Ecto neural progenitor cell (in vitro differentiated cells): ENCODE measurements at places on chromosomes 12 and 14.

DNA sequence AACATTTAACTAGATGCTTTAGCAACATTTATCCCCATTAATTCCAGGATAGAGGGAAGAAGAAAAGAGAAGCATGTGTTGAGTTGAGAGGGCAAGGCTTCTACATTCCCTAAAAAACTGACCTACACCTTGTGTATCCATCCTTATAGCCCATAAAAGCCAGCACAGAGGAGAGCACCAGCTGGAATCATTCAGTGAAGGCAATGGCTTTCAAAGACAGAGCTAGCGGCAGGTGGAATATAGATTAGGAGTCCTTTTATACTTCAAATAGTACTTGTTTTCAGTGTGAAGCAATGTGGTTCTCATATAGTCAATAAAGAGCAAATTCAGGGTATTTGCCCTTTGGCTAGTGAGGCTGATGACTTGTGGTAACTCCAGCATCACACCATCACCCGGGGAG is 94.4 kb downstream of the TBC1D30 start:
- no peak for DNase-seq

GRCh38 chr12:6790496-6791150 is 1.3 kb downstream of the CD4 start:
- DNase-seq = no peak

GRCh38 chr12:107282628-107283027 is 189.3 kb upstream of the CRY1 start:
- DNase-seq = peak; percentile 19

DNA sequence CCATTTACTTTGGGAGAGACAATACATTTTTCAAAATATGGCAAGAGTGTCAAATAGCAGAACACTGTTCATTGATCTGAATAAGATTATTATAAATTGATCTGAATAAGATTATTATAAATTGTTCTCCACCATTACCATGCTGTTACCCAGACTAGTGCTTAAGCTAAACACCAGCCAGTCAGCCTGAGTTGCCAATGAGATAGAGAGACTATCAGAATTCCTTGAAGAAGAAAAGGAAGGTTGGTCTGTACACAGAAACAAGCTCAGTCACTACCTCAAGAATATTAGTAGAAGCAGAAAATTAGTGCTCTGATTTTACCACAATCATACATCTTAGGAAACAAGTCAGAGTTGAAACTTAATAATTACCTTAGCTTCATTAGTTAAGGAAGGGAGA is 469.8 kb downstream of the FOXG1 start:
- DNase-seq = no peak

GRCh38 chr12:13114251-13115052 is 11.0 kb upstream of the GSG1 start:
- DNase-seq = peak; percentile 86

- DNase-seq = no peak
Measured at GRCh38 chr12:47967461-47968321, 4.3 kb downstream of the TMEM106C start.

DNA sequence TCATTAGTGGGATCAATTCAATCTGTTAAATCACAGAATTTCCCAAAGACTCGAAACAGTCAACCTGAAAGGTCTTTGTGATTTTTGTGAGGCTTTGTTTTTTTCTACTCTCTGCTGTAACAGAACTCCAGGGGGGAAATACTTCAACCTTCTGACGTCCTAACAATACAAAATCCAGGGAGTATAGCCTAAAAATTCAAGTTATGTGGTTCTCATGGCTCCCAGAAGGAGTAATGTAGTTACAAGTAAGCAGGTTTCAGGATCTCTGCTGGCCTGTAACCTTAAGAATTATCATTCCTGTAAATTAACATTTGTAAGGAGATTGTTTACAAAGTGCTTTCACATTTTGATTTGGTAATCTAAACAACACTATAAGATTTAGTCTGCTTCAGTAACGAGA is 39.9 kb downstream of the VEZT start:
- no peak for DNase-seq

DNA sequence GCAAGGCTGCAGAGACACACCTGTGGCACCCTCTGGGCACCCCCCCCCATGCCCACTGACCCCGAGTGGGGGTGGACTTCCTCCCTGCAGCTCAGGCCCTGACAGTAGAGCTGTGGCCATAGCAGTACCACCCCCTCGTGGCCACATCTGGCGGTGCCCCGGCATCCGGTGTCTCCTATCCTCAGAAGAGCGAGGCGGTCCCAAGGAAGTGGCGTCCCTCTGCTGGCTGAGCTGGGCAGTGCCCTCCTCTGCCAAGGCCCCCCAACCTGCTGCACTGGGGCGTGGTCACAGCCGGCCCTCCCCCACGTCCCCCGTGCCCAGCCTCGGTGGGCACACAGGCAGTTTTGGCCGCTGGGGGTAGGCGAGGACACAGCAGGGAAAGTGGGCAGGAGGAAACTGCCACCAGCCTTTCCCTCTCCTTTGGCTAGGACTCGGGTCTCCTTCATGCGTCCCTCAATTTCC is 6.0 kb upstream of the SLC6A12 start:
- peak; percentile 97 for DNase-seq

DNA sequence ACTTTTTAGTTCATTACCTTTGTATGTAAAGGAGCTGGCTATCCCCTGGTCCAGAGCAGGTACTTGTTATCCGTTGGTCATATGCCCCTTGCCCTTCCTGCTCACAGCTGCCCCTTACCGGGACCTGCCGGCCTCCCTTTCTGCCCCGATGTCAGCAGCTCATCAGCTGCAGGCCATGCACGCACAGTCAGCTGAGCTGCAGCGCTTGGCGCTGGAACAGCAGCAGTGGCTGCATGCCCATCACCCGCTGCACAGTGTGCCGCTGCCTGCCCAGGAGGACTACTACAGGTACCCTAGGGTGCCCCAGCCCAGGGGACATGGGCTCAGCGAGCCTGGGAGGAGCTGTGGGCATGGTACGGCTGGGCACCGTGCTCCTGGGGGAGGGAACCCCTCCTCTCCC is 2.3 kb upstream of the RNU7-1 start:
- DNase-seq = no peak

DNA sequence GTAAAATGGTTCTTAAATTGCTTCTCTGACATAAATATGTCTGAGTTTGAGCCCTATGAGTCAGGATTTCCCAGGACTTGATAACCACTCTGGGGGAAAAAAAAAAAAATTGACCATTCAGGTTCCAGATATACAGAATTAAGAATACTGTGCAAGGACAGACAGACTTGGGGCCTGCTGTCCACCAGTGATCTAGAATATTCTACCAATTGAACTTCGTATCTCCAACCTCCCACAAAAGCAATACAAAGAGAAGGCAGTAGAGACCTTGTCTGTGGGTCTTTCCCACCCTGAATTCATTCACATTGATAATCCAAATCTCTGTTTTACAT is 4.1 kb downstream of the SINHCAF start:
- DNase-seq = no peak

- DNase-seq = no peak
Measured at GRCh38 chr12:48105321-48105866, 485 bp downstream of the SENP1 start.

- DNase-seq = no peak
Measured at GRCh38 chr12:107379852-107380567, 286.7 kb upstream of the CRY1 start.

DNA sequence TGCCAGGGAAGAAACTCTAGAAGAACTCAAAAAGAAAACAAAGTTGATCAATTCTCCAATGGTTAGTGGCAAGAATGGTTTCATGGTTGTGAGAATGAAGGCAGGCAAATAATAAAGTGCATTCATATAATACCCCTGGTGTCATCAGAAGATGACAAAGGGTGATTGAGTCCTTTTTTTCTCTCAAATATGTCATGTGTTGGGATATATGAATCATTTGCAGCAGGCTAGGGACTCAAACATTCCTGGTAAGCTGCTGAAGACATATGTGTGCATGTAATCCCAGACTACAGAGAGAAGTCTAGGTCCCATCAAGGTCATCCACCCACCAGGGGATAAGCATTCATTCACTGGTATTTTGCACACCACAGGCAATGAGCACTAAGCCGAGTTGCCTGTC is 82.4 kb upstream of the MYF6 start:
- no peak for DNase-seq

- DNase-seq = peak; percentile 52
Measured at GRCh38 chr14:63493246-63493645, 49.9 kb downstream of the PPP2R5E start.
